ENCODE measurements at places on chromosomes 5 and 9. TPM values are rescaled to one million over a fixed set of nuclear protein-coding genes. Genes with fewer than 3 reads are reported as not detected.

The RELL2 gene
- 4.6 TPM for total RNA-seq

The LTC4S gene
- 5.0 TPM for total RNA-seq

The AK8 gene
- total RNA-seq: 2.1 TPM

The FOXD4L3 gene
- total RNA-seq: 0.25 TPM

GRCh38 chr5:177300236-177300880 is 3.2 kb downstream of the RAB24 start:
- no peak overlapping the region for H3K4me3 ChIP-seq
- peaks cover 8% of the 10 kb centered on the region for H3K36me3 ChIP-seq
- H3K27me3 ChIP-seq: no peaks in the 10 kb centered on the region
- peaks cover 45% of the 10 kb centered on the region for H3K4me1 ChIP-seq

- H3K36me3 ChIP-seq: peaks cover 3% of the 10 kb centered on the region
- H3K27me3 ChIP-seq: no peaks in the 10 kb centered on the region
- H3K27ac ChIP-seq: peak overlapping the region; percentile 99
- no peak for DNase-seq
- H3K4me1 ChIP-seq: peaks cover 44% of the 10 kb centered on the region
These were observed 1.6 kb upstream of the TNIP1 start for GRCh38 chr5:151082282-151082902.

DNA sequence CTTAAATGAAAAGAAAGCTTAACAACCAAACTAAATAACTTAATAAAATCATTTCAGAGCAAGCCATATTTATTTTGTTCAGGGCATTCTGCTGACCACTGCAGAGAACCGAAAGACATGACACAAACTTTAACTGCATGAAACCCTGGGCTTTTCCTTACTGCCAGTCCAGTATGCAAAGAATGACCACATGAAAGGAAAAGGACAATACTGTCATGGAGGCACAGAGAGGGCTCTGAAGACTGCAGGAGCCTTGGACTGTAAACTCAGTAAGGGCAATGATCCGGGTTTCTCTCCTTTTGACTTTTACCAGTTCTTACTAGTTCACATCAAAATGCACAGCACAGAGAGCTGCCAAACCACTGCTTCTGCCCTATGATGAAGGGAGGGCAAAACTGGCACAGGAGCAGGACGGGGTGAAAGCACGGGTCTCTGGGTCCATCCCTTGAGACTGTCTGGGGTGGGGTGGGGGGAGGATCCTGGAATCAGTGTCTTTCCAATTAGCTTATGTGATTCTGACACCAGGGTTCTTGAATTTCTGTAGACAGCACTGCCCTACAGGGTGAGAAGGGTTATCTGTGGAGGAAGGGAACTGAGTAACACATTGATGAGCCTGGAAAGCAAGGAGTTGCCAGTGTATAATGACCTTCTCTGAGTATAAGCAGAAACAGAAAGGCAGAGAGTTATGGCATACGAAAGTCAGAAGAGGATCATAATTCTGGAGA is 44.7 kb downstream of the RNF130 start:
- H3K27me3 ChIP-seq: no peaks in the 10 kb centered on the region
- H3K27ac ChIP-seq: no peak overlapping the region
- peaks cover 22% of the 10 kb centered on the region for H3K36me3 ChIP-seq
- no peak overlapping the region for H3K4me3 ChIP-seq
- peaks cover 6% of the 10 kb centered on the region for H3K4me1 ChIP-seq

- H3K27me3 ChIP-seq: peaks cover 12% of the 10 kb centered on the region
- no peak overlapping the region for H3K4me3 ChIP-seq
- no peak for DNase-seq
- peaks cover 16% of the 10 kb centered on the region for H3K4me1 ChIP-seq
- no peak overlapping the region for H3K27ac ChIP-seq
- no peaks in the 10 kb centered on the region for H3K36me3 ChIP-seq
These were observed 148.7 kb upstream of the GDNF start for GRCh38 chr5:37988454-37989046.

DNA sequence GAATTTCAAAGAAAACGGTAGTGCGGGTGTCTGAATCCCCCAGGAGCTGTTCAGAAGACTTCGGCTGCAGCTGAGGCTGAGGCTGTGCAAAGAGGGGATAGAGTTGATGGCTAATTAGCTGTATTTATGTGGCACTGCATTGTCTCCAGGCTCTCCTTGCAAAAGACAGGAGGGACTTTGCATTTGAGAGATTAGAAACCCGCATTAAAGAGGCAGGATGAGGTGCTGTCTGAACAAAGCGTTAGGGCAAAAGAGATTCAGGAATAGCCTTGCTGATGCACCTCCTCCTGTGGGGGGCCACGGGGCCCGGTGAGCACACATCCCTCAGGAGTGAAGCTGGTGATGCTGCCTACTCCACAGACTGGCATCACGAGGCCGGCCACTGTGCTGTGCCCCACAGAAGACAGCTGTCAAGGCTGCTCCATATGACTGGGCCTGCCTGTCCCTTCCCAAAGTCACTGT is 343.6 kb upstream of the DAP start:
- H3K4me1 ChIP-seq: no peaks in the 10 kb centered on the region
- no peak overlapping the region for H3K27ac ChIP-seq

DNA sequence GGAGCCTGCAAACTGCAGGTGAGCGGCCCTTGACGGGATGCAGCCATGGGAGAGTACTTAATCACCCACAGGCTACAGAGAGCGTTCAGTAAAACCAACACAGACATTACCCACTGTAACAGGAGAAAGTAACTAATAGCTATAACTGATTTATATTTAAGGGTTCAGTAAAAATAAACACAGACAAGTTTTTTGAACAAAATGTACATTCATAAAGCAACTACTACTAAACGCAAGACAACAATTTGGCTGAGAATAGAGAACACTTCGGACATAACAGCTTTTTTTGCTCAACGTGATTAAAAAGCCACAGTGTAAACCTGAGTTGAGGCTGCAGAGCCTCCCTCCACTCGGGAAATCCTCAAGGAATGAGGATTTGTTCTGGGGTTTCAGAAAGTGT is 61.7 kb downstream of the LIFR start:
- DNase-seq: no peak
- no peak overlapping the region for H3K4me3 ChIP-seq
- H3K4me1 ChIP-seq: no peaks in the 10 kb centered on the region
- H3K36me3 ChIP-seq: peaks cover 23% of the 10 kb centered on the region
- H3K27me3 ChIP-seq: no peaks in the 10 kb centered on the region
